Left lung (tissue), 14 donors: ENCODE measurements at places on chromosomes 2 and 18. TPM values are rescaled to one million over a fixed set of nuclear protein-coding genes. Genes with fewer than 3 reads are reported as not detected.

Gene HOXD11
- 0.51 TPM for polyA plus RNA-seq

Gene PTPRM
- polyA plus RNA-seq: 90.0 TPM

Gene GCG
- polyA plus RNA-seq: not detected

Gene RFTN2
- polyA plus RNA-seq: 20.6 TPM

Gene TTR
- polyA plus RNA-seq: 2.0 TPM

Gene DES
- polyA plus RNA-seq: 25.7 TPM

Gene CHRNG
- polyA plus RNA-seq: 0.35 TPM

Gene HOXD13
- not detected for polyA plus RNA-seq

Gene MREG
- polyA plus RNA-seq: 15.2 TPM

Gene BABAM2
- polyA plus RNA-seq: 28.7 TPM

DNA sequence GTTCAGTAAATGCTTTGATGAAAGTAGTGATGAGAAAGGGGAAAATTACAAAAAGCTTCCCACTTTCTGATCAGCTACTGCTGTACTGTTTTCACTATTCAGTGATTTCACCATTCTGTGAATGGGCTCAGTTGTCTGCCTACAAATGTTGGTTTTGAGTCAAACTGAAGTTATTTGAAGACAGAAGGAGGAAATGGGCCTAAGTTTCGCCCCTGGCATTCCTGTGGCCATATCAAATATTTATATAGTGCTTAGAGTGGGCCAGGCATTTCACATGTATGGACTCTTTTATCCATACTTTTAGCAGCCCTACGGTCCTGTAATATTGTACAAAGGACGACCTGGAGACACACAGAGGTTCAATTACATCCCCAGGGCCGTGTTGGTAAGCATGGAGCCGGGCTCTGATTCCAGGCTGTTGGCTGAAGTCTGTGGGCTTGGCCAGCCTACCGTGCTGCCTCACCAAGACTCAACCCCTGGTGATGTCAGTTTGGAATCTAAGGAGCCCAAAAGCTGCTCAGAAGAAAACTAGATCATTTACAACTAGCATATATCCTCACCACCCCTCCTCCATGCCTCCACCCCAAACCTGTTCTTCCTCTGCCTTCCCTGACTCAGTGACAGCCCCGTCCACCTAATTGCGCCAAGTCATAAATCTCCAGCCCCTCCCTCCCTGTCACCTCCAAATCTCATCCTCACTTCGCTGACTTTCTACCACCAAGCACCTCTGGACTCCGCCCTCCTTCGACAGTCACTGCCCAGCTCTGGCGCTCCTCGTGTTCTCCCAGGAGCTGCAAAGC lies 10.1 kb upstream of the GRHL1 start:
- DNase-seq: no peak

- no peak for DNase-seq
Observed at GRCh38 chr18:67973916-67974315, 457.4 kb upstream of the DSEL start.

GRCh38 chr2:45888167-45888566 lies 236.7 kb downstream of the PRKCE start:
- DNase-seq: no peak

DNA sequence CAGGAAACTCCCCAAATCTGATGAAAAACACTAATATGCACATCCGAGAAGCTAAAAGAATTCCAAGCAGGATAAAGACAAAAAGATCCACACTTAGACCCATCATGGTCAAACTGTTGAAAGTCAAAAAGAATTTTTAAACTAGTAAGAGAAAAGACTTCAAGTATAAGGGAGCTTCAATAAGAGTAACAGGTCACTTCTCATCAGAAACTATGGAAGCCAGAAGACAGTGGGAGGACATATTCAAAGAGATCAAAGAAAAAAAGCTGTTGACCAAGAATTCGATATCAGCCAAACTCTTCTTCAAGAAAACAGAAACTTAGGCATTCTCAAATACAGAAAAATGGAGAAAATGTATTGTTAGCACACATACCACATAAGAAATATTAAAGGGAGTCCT lies 50.4 kb downstream of the ZC3H8 start:
- DNase-seq: no peak

- no peak for DNase-seq
Observed at GRCh38 chr2:139380051-139380450, 599.9 kb upstream of the NXPH2 start.

DNA sequence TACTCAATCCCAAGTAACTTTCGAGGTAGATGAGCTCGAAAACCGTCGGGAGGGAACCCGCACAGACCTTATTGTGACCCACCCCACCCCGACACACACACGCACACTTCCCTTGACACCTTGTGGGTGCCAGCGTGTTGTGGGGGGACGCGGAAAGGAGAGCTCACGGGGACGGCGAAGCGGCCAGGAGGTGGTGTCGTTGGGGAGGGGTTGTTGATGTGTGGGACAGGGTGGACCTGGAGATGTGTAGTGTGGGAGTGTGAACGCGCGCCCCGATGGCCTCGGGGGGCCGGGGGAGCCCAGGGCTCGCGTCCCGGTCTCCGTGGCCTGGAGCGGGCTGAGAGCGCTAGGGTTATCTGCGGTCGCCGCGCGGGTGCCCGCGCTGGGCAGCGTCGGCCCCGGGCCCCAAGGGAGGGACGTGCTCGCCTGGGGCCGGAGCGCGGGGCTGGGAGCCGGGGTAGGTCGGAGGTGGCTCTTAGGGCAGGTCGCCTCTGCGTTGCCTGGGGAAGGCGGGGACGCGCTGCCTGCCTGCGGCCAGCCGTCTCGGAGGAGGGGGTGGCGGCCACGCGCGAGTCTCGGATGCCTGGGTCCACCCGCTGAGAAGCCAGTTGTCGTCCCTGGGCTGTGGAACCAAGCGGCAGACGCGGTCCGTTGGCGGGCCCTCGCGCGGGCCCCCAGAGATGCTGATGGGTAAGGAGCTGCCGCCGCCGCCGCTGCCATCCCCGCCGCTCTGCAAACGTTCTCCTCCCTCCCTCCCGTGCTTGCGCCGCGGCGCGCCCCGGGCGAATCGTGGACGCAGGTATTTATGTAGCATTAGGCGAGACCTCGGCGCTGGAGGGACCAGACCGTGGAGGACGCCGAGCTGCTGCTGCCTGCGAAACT lies 1.6 kb downstream of the KLHL29 start:
- peak; percentile 84 for DNase-seq

DNA sequence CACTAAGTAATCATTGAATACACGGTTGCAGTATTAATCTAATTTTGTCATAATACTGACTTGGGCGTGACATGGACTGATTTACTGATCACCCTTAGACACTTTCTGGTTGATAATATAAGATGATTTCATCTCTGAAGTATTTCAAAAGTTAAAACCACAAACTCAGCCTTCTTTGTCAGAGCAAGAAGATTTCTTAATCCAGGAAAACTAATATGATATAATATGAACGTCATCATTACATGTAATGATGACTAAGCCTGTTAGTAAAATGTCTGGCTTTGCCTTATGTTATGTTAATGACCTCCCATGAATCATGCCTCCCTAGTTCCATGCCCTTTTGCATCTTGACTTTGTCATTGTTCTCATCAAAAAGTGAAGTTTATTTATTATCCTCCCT lies 1325.0 kb upstream of the CDH2 start:
- DNase-seq: no peak

- no peak for DNase-seq
Observed at GRCh38 chr18:59990121-59990823, 90.5 kb downstream of the PMAIP1 start.

- DNase-seq: peak; percentile 33
Observed at GRCh38 chr2:29293830-29294438, 178.7 kb downstream of the CLIP4 start.

GRCh38 chr18:36381075-36381474 lies 83.6 kb downstream of the FHOD3 start:
- no peak for DNase-seq

- no peak for DNase-seq
Observed at GRCh38 chr2:238742066-238742465, 105.8 kb upstream of the TWIST2 start.

- DNase-seq: no peak
Observed at GRCh38 chr2:164721430-164721829, 100.1 kb upstream of the GRB14 start.

- DNase-seq: no peak
Observed at GRCh38 chr2:109057686-109058085, 68.7 kb upstream of the EDAR start.

GRCh38 chr2:214064471-214064870 lies 346.4 kb upstream of the VWC2L start:
- no peak for DNase-seq

DNA sequence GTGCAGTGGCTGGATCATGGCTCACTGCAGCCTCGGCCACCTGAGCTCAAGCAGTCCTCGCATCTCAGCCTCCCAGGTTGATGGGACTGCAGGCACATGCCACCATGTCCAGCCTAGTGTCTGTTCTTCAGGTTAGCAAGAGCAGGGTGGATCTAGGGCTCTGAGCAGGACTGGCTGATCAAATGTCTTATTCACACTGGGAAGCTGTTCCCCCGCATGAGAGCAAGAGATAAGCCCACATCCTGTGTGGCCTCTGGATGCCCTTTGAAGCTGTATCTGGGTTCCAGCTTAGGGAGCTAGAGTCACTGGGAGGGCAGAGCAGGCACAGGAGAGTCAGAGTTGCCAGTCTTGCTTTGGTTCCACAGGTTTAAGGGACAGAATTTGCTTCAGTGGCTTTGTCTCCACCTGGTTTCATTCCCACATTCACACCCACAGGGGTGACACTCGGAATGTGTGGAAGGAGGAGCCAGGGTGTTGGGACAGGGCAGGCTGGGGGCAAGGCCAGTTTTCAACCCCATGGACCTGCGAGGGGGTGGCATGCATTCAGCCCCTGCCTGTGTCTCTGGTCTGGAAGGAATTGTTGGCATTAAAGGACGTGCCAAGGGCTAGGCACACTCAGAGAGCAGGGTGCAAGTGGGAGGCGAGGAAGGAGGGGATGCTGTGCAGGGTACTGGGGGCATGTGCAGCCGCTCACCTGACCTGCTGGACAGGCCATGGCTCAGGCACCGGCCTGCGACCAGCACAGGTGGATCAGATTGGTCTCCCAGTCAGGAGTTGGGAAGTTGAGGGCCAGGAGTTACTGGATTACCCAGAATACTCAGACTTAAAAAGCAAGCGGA lies 24.5 kb downstream of the PTPN18 start:
- no peak for DNase-seq

DNA sequence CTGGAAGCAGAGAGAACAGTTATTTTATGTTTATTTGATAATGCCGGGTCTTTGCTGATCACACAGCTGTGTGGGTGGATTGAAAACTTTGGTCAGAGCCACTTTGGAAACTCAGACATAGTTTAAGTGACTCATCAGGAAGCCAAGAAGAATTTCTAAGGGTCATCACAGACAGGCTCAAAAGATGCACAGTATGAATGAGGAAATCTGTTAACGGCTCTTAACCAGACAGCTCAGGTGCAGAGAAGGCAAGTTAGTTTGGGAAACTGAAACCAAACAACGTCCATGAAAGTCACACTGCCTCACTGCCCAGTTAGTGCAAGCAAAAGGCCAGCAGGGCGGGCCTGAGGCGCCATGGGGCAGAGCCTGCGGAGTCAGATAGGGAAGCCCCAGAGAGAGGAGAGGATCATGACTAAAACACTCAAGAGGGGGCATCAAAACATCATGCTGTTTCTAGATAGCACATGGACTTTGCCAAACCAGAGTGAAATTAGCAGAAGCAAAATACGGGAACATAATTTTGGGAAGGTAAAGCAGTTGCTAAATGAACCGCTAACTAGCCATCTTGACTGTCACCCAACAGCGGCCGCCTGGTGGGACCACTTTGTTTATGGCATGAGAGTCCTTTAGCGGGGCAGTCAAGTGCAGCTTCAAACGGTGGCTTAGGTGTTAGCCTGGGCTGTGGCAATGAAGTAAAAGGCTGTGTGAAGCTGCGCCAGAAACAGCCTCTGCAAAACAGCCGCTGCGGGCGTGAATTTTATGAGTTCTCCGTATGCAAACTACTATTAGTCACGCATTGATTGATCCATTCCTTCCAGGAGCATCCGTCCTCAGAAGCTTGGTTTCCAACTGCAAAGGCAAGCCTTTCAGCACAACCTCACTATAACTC lies 101.2 kb downstream of the KCTD18 start:
- DNase-seq: no peak

DNA sequence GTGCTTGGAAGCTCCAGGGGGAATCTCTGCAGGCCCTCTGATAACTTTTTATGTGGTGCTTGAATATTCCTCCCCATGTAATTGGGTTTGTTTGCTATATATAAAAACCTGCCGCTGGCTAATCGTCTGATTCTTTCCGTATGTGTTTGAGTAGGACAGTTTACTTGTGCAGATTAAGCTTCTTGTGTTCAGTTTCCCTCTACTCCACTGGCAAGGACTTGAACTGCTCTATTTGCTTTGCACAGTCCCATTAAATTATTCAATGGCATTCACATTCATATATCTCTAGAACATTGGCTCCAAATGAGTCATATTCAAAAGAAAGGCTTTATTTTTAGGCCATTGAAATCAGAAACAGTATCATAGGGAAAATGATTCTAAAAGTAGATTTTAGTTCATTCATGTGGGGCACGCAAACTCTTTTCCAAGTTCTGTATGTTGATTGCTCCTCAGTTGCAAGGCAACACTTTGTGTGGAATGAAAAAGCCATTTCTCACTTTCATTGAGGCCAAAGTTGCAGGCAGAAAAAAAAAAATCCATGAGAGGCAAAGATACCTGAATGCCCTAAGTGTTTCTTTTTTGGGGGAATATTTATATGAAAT lies 1682.3 kb upstream of the PIK3C3 start:
- no peak for DNase-seq

GRCh38 chr2:25341011-25341727 lies 556 bp downstream of the DNMT3A start:
- DNase-seq: no peak

- DNase-seq: no peak
Observed at GRCh38 chr18:8656232-8656631, 47.0 kb downstream of the RAB12 start.

GRCh38 chr2:238098901-238099713 lies 1.0 kb upstream of the ESPNL start:
- no peak for DNase-seq

DNA sequence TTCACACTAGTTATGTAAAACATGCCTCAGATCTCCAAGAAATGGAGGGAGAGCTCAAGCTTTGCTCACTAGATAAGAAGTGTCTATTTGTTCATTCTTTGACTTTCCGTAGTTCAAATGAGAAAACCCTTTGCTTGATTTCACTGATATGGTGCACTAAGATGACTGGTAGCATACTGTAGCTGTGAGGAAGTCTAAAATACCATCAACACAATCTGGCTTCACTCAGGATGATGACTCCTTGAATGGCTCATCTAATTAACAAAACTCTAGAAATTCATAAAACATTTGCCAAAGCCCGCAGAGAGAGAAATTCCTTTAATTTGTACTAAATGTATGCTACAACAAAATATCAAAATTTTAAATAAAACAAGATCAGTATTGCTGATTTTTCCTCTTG lies 152.8 kb upstream of the STK17B start:
- DNase-seq: no peak

DNA sequence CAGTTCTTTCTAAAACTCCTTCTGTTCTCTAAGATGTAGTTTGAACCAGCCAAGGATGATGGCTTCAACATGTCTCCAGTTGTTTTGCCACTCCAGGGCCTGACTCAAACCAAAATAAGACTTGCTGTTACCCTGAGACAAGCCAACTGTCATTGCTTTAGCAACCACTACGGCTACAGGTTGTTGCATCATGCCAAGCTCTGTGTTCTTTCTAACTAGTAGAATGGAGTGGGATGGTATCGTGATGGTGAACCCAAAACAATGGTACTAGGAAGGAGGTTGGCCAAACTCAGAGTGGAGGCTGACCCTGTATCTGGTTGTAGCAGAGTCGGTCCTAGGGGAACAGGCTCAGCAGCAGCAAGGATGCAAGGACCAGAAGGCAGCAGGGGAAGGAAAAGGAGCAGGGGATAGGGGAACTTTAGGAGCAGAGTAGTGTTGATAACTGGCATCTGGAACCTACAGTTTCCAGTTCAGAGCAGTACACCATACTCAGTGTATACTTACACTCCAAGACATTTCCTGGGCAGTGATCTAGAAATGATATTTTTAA lies 51.6 kb downstream of the PDK1 start:
- DNase-seq: no peak
